Stimulated activated CD8-positive, alpha-beta memory T cell treated with anti-CD3 and anti-CD28 coated beads, Interleukin-4, amount 100 ng/mL, for 1 hour (primary cell): ENCODE measurements at places on chromosomes 4 and X.

GRCh38 chr4:40099010-40099409 lies 42.4 kb downstream of the N4BP2 start:
- no peak for DNase-seq

GRCh38 chr4:80538276-80538926 lies 202.9 kb downstream of the CFAP299 start:
- DNase-seq = no peak

- no peak for DNase-seq
These were observed 20.0 kb downstream of the UBE2D3 start for GRCh38 chr4:102807345-102807744.

- DNase-seq = no peak
These were observed 1.2 kb downstream of the MGST2 start for GRCh38 chr4:139666735-139667281.

DNA sequence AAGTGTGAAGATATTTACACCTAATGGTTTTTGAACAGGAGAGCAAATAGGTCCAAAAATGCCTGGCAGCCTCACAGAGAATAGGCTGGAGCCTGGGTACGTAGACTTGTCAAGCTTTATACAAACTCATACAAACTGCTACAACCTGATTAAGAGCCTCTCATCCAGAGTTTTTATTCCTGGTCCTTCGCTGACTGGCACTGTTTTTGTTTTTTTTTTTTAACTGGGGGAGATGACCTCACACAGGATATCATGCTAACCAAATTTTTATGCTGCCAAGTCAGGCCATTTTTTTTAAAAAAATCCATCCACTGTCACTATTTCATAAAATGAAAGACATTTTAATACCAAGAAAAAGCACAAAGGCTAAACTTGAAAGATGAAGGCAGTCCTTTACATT lies 1.9 kb downstream of the FAM114A1 start:
- DNase-seq = no peak

GRCh38 chr4:183180096-183180495 lies 81.0 kb downstream of the WWC2 start:
- no peak for DNase-seq

DNA sequence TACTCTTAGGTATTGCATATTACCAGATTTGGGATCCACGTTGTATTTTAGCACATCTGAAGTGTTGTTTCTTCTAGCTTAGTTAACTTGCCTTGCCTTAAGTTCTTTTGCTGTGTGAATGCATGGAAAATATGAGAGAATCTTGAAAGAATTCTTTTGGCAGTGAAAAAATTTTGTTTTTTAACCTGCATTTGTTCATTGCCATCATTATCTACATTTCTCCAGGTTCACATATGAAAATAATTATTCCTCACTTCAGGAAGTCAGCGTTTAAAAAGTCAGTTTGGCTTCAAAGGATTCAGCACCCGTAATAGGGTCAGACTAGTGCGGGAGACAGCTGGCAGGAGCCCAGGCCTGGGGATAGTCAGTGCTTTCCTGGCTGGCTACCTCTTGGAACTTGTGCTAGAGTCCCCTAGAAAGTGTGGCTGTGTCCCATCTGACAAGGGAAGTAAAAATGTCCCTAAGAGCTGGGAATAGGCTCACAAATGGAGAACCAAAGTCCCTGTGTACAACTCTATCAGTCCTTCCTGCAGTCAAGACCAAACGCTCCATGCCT lies 251.9 kb upstream of the KLF3 start:
- no peak for DNase-seq

- DNase-seq = no peak
These were observed 55.0 kb downstream of the SYTL5 start for GRCh38 chrX:38061335-38061734.

GRCh38 chr4:152485726-152486276 lies 50.1 kb downstream of the FBXW7 start:
- no peak for DNase-seq

- no peak for DNase-seq
These were observed 1066.9 kb upstream of the PCDH7 start for GRCh38 chr4:29653221-29653620.

- no peak for DNase-seq
These were observed 87.7 kb downstream of the FHDC1 start for GRCh38 chr4:153023692-153024394.

- DNase-seq = no peak
These were observed 3.6 kb downstream of the GEMIN8 start for GRCh38 chrX:14026121-14026520.

DNA sequence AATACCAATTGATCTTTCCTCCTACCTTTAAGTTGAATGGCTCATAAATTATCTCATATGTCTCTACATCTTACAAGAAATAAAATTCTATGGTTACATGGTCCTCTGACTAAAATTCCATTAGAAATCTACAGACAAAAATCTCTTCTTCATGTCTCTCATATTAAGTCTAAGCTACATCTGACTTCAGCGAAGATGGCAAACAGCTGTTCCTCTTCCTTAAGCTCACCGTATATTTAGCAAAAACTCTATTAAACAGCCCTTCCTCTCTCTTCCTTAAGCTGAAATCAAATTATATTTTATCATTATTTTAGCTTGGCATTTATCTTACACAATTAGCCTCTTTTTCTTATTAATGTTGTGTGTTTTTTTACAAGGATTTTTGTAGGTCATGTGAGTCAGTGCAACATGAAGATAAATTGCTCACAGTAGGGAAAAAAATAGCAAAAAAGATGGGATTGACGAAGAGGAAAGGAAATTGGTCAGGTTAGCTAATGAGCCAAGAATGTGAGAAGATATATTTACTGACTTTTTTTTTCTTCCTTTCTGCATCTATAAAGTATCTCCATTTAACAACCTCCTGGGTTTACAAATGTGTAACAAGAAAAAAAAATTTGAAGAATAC lies 2412.8 kb downstream of the ARAP2 start:
- DNase-seq = no peak

DNA sequence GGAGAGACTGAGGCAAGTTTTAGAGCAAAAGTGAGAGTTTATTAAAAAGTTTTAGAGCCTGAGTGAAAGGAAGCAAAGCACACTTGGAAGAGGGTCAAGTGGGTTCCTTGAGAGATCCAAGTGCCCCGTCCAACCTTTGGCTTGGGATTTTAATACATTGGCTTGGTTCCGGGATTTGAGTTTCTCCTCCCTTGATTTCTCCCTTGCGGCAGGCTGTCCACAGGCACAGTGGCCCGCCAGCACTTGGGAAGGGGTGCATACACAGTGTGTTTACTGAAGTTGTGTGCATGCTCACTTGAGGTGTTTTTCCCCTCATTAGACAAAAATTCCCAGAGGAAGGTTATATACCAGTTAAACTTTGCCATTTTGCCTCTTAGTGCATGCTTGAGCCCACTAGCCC lies 333.5 kb downstream of the PCDH18 start:
- no peak for DNase-seq

- DNase-seq = no peak
These were observed 103.3 kb upstream of the SLC4A4 start for GRCh38 chr4:71235311-71236201.

GRCh38 chr4:68569466-68570121 lies 6.5 kb downstream of the UGT2B17 start:
- no peak for DNase-seq

DNA sequence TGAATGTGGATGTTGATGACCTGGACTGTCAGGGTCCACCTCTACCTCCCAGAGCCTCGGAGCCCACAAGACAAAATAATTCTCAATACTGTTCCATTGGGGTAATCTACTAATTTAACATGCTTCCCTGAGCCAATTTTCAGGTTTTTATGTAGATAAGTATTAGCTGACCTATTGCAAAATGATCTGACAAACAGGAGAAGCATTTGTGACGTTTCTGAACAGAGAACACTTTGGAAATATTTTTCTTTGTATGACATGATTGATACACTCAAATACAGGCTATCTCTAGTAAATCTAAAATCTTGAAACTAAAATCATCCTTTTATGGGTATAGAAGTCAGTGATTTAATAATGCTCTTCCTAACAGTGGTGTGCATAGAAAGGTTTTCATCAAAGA lies 716.6 kb downstream of the KLHL13 start:
- DNase-seq = no peak

- no peak for DNase-seq
These were observed 358.4 kb upstream of the MAGEB16 start for GRCh38 chrX:35439692-35440091.

DNA sequence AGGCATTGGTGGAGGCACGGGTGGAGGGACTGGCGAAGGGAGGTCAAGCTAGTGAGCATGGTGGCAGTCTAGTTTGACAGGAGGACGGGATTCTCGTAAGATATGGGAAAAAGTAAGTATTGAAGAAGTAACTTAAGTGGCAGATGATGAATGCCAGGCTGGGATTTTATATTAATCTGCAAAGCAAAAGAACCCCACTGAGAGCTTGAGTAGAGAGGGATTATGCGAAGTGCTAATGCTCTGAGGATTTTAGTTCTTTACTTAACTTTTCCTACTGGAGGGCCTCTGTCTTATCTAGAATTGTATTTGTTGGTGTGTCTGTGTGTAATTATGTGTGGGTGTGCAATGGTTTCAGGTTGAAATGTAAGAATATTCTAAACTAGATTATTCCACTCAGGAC lies 327.9 kb downstream of the FAT4 start:
- no peak for DNase-seq

DNA sequence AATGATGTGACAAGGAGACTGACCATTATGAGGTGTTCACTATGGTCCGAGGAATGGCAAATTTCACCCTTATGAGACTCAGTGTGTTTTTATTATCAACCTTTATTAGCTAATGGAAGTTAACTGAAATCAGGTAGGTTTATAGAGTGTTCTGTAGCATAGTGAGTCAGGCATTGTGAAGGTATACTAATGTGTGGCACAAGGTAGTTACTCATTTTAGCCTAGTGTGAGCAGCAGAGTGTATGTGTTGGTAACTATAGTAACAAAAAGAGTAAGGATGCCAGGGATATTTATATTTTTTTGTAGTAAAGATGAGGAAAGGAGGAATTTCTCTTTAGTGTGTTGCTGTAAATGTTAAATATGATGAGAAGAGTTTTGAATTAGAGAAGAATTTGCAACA lies 12.0 kb downstream of the PDLIM5 start:
- DNase-seq = no peak

DNA sequence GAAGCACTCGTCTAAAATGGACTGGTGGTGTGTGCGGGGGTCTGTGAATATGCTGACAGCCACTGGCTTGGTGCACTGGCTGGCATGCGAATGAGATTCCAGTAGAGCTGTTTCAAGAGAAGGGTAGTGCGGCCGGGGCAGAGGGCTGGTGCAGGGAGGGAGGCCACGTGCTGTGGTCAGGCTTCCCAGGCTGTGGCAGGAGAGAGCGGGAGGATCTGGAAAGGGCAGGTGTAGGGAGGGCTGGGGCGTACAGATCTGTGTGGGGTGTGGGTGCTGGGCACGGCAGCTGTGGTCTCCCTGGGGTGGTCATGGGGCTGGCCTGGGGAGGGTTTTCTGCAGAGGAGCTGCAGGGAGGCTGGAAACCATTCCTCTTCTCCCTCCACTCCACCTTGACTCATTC lies 30.2 kb downstream of the SORCS2 start:
- DNase-seq = no peak

DNA sequence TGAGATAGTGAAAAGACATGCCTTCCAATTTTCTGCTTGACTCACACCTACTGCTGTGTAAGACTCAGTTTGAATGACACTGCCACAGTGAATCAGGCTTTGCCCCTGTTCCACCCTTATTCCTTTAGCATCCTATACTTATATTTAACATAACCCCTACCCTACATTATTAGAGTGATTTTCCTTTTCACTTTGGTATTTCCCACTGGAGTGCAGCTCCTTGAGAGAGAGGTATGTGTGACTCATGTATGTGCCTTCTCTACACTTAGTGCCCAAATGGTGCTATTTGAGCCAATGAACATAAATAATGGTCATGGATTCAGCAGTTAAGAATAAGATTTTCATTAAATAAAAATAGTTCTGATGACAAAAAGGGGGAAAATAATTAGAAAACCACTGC lies 69.5 kb downstream of the RRAGB start:
- DNase-seq = no peak

- no peak for DNase-seq
These were observed 165.3 kb downstream of the BTC start for GRCh38 chr4:74628852-74629620.

DNA sequence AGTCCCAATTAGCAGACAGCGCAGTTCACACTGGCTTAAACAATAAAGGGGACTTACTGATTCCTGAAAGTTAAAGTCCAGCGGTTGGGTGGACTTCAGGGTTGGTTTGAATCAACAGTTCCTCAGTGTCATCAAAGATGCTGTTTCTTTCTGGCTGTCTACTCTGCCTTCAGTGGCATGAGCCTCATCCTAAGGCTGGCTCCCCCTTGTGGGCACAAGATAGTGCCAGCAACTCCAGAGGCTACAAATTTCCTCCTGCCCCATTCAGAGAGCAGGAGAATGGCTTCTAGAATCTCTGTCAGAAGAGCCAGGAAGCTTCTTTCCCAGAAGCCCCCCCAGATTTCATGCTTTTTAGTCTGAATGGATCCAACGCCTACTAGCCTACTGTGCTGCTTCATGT lies 82.4 kb upstream of the MTM1 start:
- peak; percentile 17 for DNase-seq

DNA sequence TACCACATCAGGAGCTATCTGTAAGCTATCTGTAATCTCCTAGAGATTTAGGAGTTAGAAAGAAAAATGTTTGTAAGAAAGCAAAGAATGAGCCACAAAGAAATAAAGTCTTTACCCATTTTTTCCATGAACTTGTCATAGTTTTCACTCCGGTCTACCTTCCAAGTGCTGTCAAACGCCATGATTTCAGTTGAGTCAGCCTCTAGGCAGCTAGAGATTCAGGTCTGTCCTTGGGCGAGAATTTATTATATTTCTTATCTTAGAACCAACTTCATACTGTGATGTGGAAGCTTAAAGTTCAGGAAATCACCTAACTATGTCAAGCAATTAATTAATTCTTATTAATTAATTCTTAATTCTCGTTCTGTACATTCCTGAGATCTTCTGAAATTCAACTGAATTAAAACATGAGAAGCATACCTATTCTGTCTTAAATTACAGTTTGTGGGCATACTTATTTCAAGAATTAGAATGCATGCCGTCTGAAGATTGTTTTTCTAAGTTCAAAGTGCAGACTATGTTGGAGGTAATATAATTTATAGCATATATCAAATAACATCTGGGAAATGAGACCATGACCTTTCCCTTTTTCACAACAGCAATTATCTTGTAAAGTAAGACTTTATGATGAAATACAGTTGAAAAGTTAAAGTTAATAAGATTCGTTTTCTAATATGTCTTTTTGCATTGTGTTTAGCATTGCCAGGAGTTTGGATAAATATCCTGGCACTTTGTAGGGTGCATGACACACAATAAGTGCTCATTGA lies at the start of gene FABP2:
FABP2 (minus strand) TSS at position 218 of the 767 bp plus-strand sequence; CDS start at position 182, 36 bp downstream.
- no peak for DNase-seq

- DNase-seq = no peak
These were observed 58.1 kb downstream of the AWAT2 start for GRCh38 chrX:69991685-69992084.

GRCh38 chr4:138005486-138005885 lies 236.7 kb downstream of the SLC7A11 start:
- no peak for DNase-seq

DNA sequence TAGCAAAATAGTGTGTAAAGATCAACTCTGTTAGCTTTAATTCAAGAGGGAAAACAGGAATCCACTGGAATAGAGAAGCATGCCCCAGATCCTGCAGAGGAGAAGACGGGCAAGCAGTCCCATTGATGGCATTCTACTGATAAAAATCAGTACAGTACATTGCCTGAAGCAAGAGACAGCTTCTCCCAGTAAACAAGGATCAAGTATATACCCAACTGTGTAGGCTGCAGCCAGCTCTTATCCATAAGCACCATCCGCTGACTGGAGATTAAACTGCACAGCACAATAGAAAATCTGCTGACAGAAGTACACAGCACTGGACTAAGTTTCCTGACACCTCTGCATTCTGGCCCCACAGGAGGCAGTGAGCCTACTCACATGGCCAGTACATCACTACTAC lies 110.1 kb downstream of the COX18 start:
- DNase-seq = no peak
